ENCODE measurements at places on chromosomes 2 and 18.

GRCh38 chr18:31046916-31047315 lies 4.4 kb upstream of the DSC3 start:
- no peak for DNase-seq

GRCh38 chr2:18365342-18365741 lies 195.1 kb downstream of the RDH14 start:
- DNase-seq = no peak

GRCh38 chr2:135657806-135658582 lies 83.7 kb upstream of the UBXN4 start:
- DNase-seq = no peak

- DNase-seq = no peak
Observed at GRCh38 chr2:101467306-101467705, 7.6 kb downstream of the RFX8 start.

DNA sequence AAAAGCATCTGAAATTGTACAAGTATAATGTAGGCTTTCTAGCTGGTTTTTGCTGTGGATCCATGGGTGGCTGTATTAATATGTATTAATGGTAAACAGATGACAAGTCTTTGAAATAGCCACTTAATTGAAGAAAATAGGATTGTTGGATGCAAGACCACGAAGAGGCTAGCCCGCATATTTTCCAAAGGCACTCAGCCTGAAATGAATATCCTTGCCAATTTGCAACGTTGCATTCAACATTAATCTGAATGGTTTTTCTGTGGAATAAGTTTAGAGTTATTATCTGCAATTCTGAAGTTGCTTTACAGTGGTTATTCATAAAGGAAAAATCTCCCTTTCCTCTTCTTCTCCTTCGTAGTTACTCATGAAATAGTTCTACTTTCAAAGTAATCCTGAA lies 86.2 kb upstream of the SPATS2L start:
- DNase-seq = no peak

- no peak for DNase-seq
Observed at GRCh38 chr18:57431467-57432080, 3.6 kb upstream of the ONECUT2 start.

Data from left hindlimb (tissue), 1 donor.